NCI-H345 (cell line): ENCODE measurements at places on chromosomes 2 and 18.

GRCh38 chr2:62698653-62699052 lies 6.9 kb upstream of the EHBP1 start:
- no peak for DNase-seq

DNA sequence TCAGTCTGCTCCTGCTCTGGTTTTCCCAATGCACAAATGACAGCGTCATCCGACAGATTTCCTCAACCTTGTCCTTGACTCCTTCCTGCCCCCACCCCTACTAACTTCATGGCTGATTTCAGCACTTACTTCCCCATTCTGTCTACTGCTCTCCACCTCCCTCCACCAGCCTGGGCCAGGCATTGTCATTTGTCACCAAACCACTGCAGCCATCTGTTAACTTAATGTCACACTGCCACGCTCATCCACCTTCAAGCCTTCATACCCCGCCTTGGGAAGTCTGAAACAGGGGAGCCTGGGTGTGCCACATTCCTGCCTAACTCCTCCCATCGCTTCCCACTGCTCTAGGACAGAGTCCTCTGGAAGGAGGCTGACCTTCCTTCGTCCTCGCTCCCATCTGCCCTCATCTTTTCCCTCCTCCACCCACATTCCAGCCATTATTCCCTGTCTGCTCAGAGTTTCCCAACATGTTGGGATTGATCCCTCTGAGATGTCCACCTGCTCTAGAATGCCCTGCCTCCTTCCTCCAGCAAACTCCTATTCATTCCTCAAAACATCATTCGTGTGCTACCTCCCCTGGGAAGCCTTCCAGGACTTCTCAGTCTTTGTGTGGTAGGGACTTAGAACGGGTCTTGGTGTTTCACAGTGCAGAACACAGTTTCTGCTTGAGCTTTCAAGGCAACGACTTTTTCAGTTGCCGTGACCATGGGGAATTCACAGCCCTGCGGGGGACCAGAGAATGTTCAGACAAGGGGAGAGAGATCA lies 42.2 kb upstream of the SMAD7 start:
- DNase-seq: no peak

DNA sequence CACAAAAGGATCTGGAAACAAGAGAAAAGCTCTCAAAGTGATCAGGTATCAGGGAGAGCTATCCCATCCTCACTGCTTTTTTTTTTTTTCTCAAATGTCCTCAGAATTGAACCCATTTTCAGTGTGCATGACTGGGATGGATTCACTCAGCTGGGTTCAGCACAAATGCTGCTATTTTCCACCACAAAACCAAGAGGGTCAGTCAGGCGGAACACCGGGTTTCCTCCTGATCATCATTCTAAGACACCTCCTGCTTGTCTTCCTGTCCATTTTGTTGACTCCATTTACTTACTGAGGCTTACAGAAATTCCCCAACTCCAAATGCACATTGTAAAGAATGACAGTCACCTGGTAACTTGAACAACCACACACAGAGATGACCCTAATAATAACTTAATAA lies 39.9 kb downstream of the CYRIA start:
- no peak for DNase-seq

DNA sequence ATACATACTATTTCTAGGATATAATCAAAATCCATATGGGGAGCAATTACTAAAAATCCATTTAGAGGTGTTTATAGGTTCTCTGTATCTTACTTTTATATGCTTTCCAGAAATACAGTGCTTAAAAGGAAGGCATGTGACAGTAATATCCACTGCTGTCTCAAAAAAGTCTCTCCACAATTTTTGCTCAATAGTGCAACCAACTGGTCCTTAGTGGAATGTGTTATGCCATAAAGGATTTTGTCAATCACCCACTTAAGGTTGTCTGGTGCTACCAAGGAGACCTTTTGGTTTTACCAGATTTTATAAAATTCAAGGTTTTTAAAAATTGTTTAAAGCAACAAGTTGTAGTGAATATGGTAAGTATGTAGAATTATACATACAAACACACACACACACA lies 328.5 kb upstream of the DSEL start:
- DNase-seq: no peak
